Thymus (tissue), 14 donors: ENCODE measurements at places on chromosomes 16 and 17.

GRCh38 chr17:71127416-71127815 lies 958.1 kb downstream of the KCNJ2 start:
- H3K27me3 ChIP-seq: no peaks in the 10 kb centered on the region
- no peak for DNase-seq
- H3K4me3 ChIP-seq: no peak overlapping the region
- H3K36me3 ChIP-seq: no peaks in the 10 kb centered on the region

DNA sequence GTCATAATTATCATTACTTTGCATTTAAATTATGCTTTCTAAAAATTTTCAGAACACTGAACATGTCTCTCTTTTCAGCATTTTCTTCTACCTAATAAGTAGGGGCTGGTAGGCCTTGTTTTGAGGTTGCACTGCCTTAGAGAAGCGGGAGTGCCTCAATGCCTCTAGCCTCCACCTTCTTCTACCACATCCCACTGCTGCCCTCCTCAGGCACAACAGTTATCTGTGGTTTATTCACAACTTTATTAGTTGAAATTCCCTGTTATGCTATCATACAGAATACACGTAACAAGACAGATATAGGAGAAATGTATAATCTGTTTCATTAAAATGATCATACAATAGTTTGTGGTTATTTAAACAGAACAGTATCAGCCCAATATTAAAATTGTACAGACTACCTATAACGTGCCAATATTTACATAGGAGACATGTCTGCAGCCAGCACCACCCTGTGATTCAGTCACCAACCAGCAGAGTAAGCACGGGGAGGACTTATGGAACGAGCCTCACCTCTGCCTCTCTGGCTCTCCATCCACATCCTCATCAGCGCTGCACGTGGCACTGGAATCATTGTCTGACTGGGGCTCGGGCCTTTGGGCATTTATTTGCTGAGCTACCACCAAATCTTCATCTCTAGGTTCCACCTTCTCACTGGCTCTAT lies 101.2 kb downstream of the TTC19 start:
- H3K4me3 ChIP-seq: no peak overlapping the region
- H3K27me3 ChIP-seq: no peaks in the 10 kb centered on the region
- H3K4me1 ChIP-seq: no peaks in the 10 kb centered on the region
- peaks cover 39% of the 10 kb centered on the region for H3K36me3 ChIP-seq
- no peak overlapping the region for H3K27ac ChIP-seq

- H3K4me1 ChIP-seq: no peaks in the 10 kb centered on the region
- H3K4me3 ChIP-seq: no peak overlapping the region
- no peak overlapping the region for H3K27ac ChIP-seq
- no peak for DNase-seq
Observed at GRCh38 chr16:67763066-67763465, 43.3 kb downstream of the RANBP10 start.

- H3K4me1 ChIP-seq: no peaks in the 10 kb centered on the region
- no peak overlapping the region for H3K4me3 ChIP-seq
- no peaks in the 10 kb centered on the region for H3K27me3 ChIP-seq
- H3K27ac ChIP-seq: no peak overlapping the region
- no peak for DNase-seq
Observed at GRCh38 chr17:80931421-80932265, 60.0 kb upstream of the CHMP6 start.

GRCh38 chr17:50174444-50174843 lies 8.6 kb downstream of the SGCA start:
- H3K36me3 ChIP-seq: no peaks in the 10 kb centered on the region
- peaks cover 2% of the 10 kb centered on the region for H3K27me3 ChIP-seq
- H3K4me1 ChIP-seq: no peaks in the 10 kb centered on the region
- no peak overlapping the region for H3K4me3 ChIP-seq
- no peak for DNase-seq

DNA sequence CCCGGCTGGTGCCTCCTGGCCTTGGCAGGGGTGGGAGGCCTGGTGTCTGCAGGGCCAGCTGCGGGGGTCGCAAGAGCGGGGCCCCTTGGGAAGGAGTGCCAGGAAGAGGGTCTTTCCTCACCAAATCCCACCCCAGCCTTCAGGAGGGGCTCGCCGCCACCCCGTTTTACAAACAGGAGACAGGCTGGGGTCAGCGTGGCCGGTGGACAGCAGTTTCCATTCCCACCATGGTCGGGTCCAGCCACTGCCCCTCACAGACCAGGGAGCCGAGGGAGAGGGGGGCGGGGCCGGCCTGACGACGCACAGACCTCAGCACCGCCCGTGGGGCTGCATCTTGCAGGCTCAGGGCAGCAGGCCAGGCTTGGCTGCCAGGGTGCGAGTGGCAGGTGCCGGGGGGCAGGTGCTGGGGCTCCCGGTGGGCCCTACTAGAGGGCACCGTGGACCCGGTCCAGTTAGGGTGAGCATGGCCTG lies 7.6 kb downstream of the CBFA2T3 start:
- H3K4me3 ChIP-seq: peak overlapping the region; percentile 52
- no peaks in the 10 kb centered on the region for H3K36me3 ChIP-seq
- no peaks in the 10 kb centered on the region for H3K27me3 ChIP-seq
- peaks cover 98% of the 10 kb centered on the region for H3K4me1 ChIP-seq
- DNase-seq: no peak

GRCh38 chr16:66751053-66751302 lies 431 bp downstream of the DYNC1LI2 start:
- peaks cover 29% of the 10 kb centered on the region for H3K36me3 ChIP-seq
- peak overlapping the region; percentile 91 for H3K4me3 ChIP-seq
- H3K27me3 ChIP-seq: peaks cover 6% of the 10 kb centered on the region
- DNase-seq: no peak

DNA sequence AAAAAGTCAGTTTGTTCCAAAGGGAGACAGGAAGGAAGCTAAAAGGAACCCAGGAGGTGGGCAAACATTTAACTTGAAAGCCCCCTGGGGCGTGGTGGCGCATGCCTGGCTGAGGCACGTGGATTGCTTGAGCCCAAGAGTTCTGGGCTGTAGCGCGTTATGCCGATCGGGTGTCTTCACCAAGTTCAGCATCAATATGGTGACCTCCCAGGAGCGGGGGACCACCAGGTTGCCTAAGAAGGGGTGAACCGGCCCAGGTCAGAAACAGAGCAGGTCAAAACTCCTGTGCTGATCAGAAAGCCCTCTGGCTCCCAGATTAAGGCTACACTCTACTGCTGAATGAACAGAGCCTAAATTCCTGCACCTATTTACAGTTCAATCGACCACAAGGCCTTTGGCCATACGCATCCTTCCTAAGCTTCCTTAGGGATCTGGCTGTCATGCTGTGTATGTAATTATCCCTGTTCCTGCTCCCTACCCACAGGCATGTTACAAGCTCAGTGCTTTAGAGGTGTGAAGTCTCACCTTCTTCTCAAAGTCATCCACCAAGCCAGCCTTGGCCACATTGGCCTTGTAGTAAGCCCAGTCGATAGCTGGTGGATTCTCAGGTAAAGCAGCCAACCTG lies 5.0 kb downstream of the ATP5PD start:
- no peak overlapping the region for H3K27ac ChIP-seq
- DNase-seq: no peak
- no peak overlapping the region for H3K4me3 ChIP-seq
- H3K27me3 ChIP-seq: no peaks in the 10 kb centered on the region

- H3K4me1 ChIP-seq: no peaks in the 10 kb centered on the region
- DNase-seq: no peak
- H3K4me3 ChIP-seq: no peak overlapping the region
Observed at GRCh38 chr16:4138713-4139112, 22.5 kb upstream of the ADCY9 start.

GRCh38 chr16:84689111-84689510 lies 10.7 kb upstream of the USP10 start:
- no peak for DNase-seq
- H3K36me3 ChIP-seq: no peaks in the 10 kb centered on the region
- H3K27me3 ChIP-seq: peaks cover 2% of the 10 kb centered on the region
- H3K4me3 ChIP-seq: no peak overlapping the region
- no peaks in the 10 kb centered on the region for H3K4me1 ChIP-seq
- no peak overlapping the region for H3K27ac ChIP-seq

DNA sequence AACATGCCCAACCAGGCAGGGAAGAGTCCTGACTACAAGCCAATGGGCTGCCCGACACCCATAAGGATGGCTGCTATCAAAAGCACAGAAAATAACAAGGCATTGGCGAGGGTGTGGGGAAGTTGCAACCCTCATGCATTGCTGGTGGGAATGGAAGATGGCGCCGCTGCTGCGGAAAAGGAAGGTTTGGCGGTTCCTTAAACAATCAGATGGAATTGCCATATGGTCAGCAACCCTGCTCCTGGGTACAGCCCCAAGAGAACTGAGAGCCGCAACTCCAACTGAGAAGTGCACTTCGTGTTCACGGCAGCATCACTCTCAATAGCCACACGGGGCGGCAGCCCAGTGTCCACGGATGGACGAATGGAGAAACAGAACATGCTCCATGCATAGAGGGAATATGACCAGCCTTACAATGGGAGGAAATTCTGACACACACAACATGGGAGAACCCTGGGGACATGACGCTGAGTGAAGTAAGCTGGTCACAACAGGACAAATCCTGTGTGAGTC lies 193.3 kb downstream of the RBFOX3 start:
- no peak overlapping the region for H3K4me3 ChIP-seq
- no peaks in the 10 kb centered on the region for H3K27me3 ChIP-seq
- H3K36me3 ChIP-seq: no peaks in the 10 kb centered on the region
- H3K27ac ChIP-seq: no peak overlapping the region
- no peaks in the 10 kb centered on the region for H3K4me1 ChIP-seq

GRCh38 chr17:274902-275301 lies 77.7 kb downstream of the RPH3AL start:
- H3K27ac ChIP-seq: no peak overlapping the region
- H3K4me1 ChIP-seq: no peaks in the 10 kb centered on the region
- no peak for DNase-seq
- H3K36me3 ChIP-seq: no peaks in the 10 kb centered on the region
- H3K4me3 ChIP-seq: no peak overlapping the region
- H3K27me3 ChIP-seq: no peaks in the 10 kb centered on the region

DNA sequence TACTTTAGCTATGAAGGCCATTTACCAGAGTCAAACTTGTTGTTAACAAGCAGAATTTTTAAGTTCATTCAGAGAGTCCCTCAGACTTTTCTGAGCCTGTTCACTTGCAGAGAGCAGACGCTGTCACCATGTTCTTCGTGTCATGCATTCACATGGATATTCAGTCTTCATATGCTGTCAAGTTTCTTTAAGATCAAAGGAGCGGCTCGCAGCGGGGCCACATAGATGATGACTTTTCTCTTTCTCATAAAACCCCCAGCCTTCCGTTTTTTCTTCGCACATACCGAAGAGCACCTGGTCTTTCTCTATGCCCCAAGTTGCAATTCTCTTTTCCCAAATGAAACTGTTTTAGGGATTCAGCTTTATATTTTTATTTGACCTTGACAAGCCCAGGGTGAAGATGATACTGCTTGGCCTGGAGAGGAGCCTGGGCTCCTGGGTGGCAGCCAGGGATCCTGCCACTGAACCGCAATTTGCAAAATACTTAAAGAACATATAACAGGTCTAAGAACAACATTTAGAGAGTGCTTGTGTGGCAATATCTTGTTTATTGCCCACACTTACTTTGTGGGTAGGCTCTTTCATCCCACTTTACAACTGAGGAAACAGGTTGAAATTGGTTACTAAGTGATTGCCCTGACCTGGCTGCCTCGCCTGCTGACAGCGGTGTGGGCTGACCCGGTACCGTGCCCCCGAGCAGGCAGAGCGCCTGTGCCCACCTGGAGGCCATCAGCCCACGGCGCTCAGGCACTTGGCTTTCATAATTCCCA lies 22.9 kb downstream of the SEC14L1 start:
- no peak overlapping the region for H3K4me3 ChIP-seq
- H3K27ac ChIP-seq: peak overlapping the region; percentile 49
- no peak for DNase-seq
- H3K4me1 ChIP-seq: peaks cover 17% of the 10 kb centered on the region
- peaks cover 3% of the 10 kb centered on the region for H3K36me3 ChIP-seq
- H3K27me3 ChIP-seq: no peaks in the 10 kb centered on the region

GRCh38 chr17:5651348-5651747 lies 67.0 kb upstream of the NLRP1 start:
- H3K4me1 ChIP-seq: no peaks in the 10 kb centered on the region
- no peaks in the 10 kb centered on the region for H3K36me3 ChIP-seq
- no peaks in the 10 kb centered on the region for H3K27me3 ChIP-seq
- no peak overlapping the region for H3K27ac ChIP-seq

GRCh38 chr17:66354981-66355380 lies 52.6 kb downstream of the PRKCA start:
- H3K4me1 ChIP-seq: no peaks in the 10 kb centered on the region
- no peaks in the 10 kb centered on the region for H3K27me3 ChIP-seq
- H3K27ac ChIP-seq: no peak overlapping the region
- no peaks in the 10 kb centered on the region for H3K36me3 ChIP-seq

DNA sequence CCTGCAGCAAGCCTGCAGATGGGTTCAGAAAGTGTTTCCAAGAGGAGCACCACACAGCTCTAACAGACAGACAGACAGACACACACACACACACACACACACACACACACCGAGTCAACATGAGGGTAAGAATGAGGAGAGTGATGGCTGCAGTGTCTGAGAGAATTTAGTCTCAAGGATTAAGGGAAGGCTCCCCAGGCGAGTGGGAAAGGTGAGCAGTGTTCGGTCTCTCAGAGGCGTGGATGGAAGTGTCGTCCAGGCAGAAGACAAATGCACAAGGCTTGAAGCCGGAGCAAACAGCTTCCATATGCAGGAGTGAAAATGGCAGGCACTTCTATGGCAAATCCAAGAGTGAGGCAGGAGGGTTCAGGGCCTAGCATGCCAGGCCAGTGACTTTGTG lies 770.1 kb downstream of the KCNJ18 start:
- H3K4me3 ChIP-seq: no peak overlapping the region
- H3K4me1 ChIP-seq: no peaks in the 10 kb centered on the region
- no peaks in the 10 kb centered on the region for H3K27me3 ChIP-seq
- H3K36me3 ChIP-seq: no peaks in the 10 kb centered on the region
- DNase-seq: no peak
- H3K27ac ChIP-seq: no peak overlapping the region

DNA sequence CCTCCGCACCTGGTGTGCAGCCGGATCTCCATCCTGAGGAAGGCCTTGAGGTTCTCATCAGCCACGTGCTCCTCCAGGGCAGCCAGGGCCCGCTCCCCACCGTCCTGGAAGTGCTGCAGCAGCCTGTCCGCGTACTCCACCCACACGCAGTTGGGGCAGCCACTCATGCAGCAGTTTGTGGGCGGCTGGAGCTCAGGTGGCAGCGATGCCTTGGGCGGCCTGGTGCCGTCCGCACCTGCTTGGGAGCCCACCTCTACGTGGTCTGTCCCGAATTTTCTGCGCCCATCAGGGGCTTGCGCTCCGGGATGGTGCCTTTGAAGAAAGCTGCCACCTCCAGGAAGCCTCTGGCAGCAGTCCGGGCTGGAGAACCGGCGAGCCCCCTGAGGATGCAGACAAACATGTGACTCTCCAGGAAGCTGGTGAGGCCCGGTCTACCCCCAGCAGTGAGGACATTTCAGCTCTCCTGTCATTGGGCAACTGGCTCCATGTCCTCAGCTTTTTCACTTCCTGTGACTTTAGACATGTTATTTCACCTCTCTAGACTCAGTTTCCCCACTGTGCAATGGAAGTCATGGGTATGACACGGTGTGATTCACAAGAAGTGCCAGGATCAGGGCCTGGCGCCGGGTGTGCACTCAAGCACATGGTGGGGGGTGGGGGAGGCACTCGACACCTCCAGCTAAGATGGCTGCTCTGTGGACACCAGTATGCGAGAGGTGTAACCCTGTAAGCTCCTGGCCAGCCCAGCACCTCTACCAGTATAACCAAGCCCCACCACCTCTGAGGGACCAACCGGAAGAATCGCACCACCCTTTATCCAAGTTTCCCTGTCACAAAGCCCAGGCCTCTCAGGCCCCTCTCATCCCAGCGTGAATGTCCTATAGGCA lies 957 bp downstream of the OXLD1 start:
- peaks cover 20% of the 10 kb centered on the region for H3K36me3 ChIP-seq
- peak overlapping the region; percentile 80 for H3K27ac ChIP-seq
- peak overlapping the region; percentile 91 for H3K4me3 ChIP-seq
